ENCODE measurements at places on chromosomes 3 and 15. TPM values are rescaled to one million over a fixed set of nuclear protein-coding genes. Genes with fewer than 3 reads are reported as not detected.

The KLHL6 gene
- not detected for total RNA-seq

The HRG gene
- total RNA-seq = not detected

The MB21D2 gene
- 5.0 TPM for total RNA-seq

The SEMA5B gene
- 0.33 TPM for total RNA-seq

The CX3CR1 gene
- not detected for total RNA-seq

The OIP5 gene
- 13.0 TPM for total RNA-seq

The DISP2 gene
- 1.0 TPM for total RNA-seq

The SCN11A gene
- total RNA-seq = 0.02 TPM

The CHRFAM7A gene
- 4.6 TPM for total RNA-seq

The UNC13C gene
- not detected for total RNA-seq

The TEX264 gene
- 72.9 TPM for total RNA-seq

The BMF gene
- total RNA-seq = 1.4 TPM

The IGSF11 gene
- total RNA-seq = 4.3 TPM
